ENCODE measurements at places on chromosomes 2 and 18. TPM values are rescaled to one million over a fixed set of nuclear protein-coding genes. Genes with fewer than 3 reads are reported as not detected.

PXDN gene
- 109 TPM for total RNA-seq

CYP27A1 gene
- total RNA-seq: 10.8 TPM

HOXD12 gene
- total RNA-seq: not detected

SLC23A3 gene
- 1.5 TPM for total RNA-seq

PARD3B gene
- total RNA-seq: 21.7 TPM

TLX2 gene
- total RNA-seq: not detected

SRD5A2 gene
- not detected for total RNA-seq

DSG4 gene
- 12.5 TPM for total RNA-seq

DPYSL5 gene
- total RNA-seq: 0.49 TPM

CCDC68 gene
- total RNA-seq: 1.3 TPM

TYMS gene
- total RNA-seq: 25.0 TPM

KCNE4 gene
- 5.4 TPM for total RNA-seq

AP1S3 gene
- total RNA-seq: 4.0 TPM

MYO5B gene
- 12.7 TPM for total RNA-seq

TTN gene
- total RNA-seq: 385 TPM

IL36G gene
- total RNA-seq: 4.4 TPM

GALNT3 gene
- 20.3 TPM for total RNA-seq

FAM228A gene
- 0.69 TPM for total RNA-seq

CFAP210 gene
- 0.30 TPM for total RNA-seq

TFCP2L1 gene
- total RNA-seq: 4.9 TPM

SULT1C2 gene
- 1.5 TPM for total RNA-seq

ABCG5 gene
- not detected for total RNA-seq

POTEJ gene
- total RNA-seq: 0.10 TPM

INHBB gene
- total RNA-seq: 7.1 TPM

LYPD1 gene
- 0.99 TPM for total RNA-seq

IMP4 gene
- total RNA-seq: 33.0 TPM

CLEC4F gene
- 0.10 TPM for total RNA-seq

DOK6 gene
- 7.0 TPM for total RNA-seq

PLCL1 gene
- total RNA-seq: 10.9 TPM

RTP5 gene
- total RNA-seq: not detected

HTR2B gene
- 0.30 TPM for total RNA-seq

IL1RN gene
- 20.7 TPM for total RNA-seq

UNC80 gene
- 0.79 TPM for total RNA-seq

SLC8A1 gene
- total RNA-seq: 35.5 TPM

NTSR2 gene
- 0.10 TPM for total RNA-seq

POLR1A gene
- total RNA-seq: 11.3 TPM

GULP1 gene
- total RNA-seq: 56.8 TPM

TMEM17 gene
- total RNA-seq: 3.3 TPM

HRH4 gene
- total RNA-seq: 0.30 TPM

LCT gene
- under 0.01 TPM for total RNA-seq

CREG2 gene
- total RNA-seq: 0.20 TPM

NETO1 gene
- total RNA-seq: 0.10 TPM

PREB gene
- total RNA-seq: 19.5 TPM

GAL3ST2 gene
- 0.30 TPM for total RNA-seq

KLHL30 gene
- total RNA-seq: 3.3 TPM

MALL gene
- total RNA-seq: 7.1 TPM

ICOS gene
- total RNA-seq: 0.49 TPM

CFC1 gene
- not detected for total RNA-seq

SIX3 gene
- not detected for total RNA-seq

SP110 gene
- total RNA-seq: 12.2 TPM

ARHGAP28 gene
- 42.6 TPM for total RNA-seq

C2orf81 gene
- total RNA-seq: 0.30 TPM

ITGA4 gene
- 19.0 TPM for total RNA-seq

ATIC gene
- 22.9 TPM for total RNA-seq

CLHC1 gene
- total RNA-seq: 13.7 TPM

PGAP1 gene
- 31.5 TPM for total RNA-seq

KIF1A gene
- 0.89 TPM for total RNA-seq

VWC2L gene
- not detected for total RNA-seq

ESPNL gene
- total RNA-seq: 0.69 TPM

CDH19 gene
- total RNA-seq: 4.5 TPM
